Activated T-helper 1 cell treated with anti-CD3 and anti-CD28 coated beads, Interleukin-12 subunit alpha, Interleukin-12 subunit beta, Interleukin-2, Interleukin-4 antibody, amounts not matched to agents 30 ng/mL and 10 ng/mL and 1 ng/mL, durations not matched to agents 14 hours and 24 hours and 36 hours (primary cell): ENCODE measurements at places on chromosomes 4 and X. TPM values are rescaled to one million over a fixed set of nuclear protein-coding genes. Genes with fewer than 3 reads are reported as not detected.
A peak's percentile ranks its signal among the peaks of the same experiment; 100 is the strongest.

Gene ZMYM3
- total RNA-seq: 12.6 and 13.2 TPM in 2 replicates

Gene FRG2
- total RNA-seq: not detected in 2 replicates

GRCh38 chr4:144716778-144717177 is 70.8 kb downstream of the HHIP start:
- DNase-seq: no peak

DNA sequence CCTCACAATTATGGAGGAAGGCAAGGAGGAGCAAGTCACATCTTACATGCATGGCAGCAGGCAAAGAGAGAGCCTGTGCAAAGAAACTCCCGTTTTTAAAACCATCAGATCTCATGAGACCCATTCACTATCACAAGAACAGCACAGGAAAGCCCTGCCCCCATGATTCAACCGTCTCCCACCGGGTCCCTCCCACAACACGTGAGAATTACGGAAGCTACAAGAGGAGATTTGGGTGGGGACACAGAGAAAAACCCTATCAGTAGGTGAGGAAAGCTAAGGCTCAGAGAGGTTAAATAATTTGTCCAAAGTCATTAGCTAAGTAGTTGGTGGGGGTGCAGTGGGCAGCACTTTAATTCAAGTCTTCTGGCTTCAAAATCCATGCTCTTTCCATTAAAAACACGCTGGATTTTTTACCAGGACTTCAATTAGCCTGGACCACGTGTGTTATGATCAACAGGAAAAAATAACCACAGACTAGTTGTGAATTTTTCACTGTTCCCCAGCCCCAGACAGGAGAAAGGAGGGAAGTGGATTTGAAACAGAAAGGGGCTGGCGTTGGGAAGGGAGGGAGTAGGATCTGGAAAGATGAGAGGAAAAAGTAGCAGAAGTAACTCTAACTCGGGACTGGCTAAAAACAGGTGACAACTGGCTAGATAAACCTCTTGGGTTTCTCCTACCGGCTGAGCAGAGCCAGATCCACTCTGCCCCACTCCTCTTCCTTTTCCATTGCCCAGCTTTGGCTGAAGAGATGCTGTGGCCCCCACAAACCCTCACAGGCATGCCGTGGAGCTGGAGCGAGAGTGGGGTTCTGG is 986 bp downstream of the MTMR8 start:
- peak; percentile 0 for DNase-seq

Gene SNCA
- total RNA-seq: 0.18 and 1.1 TPM in 2 replicates

Gene DCAF12L2
- not detected in 2 replicates for total RNA-seq

DNA sequence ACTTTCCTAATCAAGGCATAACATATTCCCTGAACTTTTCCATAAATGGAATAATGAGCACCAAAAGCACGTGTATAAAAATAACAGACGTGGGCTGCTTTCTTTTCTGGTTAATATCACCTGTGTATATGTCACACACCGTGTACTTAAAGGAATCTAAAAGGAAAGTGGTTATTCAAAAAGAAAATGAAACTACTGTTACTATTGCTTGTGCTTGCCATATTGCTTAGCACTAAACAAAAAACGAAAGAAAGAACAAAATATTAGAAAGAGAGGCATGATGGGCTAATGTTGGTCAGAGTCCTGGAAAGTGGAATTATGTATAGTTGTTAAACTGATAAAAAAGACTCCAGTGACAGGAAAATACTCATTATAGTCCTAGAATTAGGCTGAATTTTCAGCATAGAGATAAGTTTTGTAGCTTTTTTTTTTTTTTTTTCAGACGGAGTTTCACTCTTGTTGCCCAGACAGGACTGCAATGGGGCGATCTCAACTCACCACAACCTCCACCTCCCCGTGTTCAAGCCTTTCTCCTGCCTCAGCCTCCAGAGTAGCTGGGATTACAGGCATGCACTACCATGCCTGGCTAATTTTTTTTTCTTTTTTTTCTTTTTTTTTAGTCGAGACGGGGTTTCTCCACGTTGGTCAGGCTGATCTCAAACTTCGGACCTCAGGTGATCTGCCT is 123.2 kb downstream of the PABPC4L start:
- DNase-seq: no peak

GRCh38 chrX:130531066-130531465 is 129.3 kb downstream of the RBMX2 start:
- DNase-seq: no peak

Gene CENPI
- 11.4 and 13.1 TPM in 2 replicates for total RNA-seq

Gene BEND4
- 0.20 and 0.47 TPM in 2 replicates for total RNA-seq

Gene SRPK3
- not detected in 2 replicates for total RNA-seq

- no peak for DNase-seq
Observed at GRCh38 chr4:4330794-4331193, 40.7 kb downstream of the ZBTB49 start.

Gene BGN
- total RNA-seq: not detected in 2 replicates

GRCh38 chr4:120839974-120840751 is 82.4 kb downstream of the PRDM5 start:
- no peak for DNase-seq

GRCh38 chr4:55303760-55304165 is 42.3 kb upstream of the SRD5A3 start:
- no peak for DNase-seq

Gene MTCP1
- total RNA-seq: 9.1 and 12.7 TPM in 2 replicates

Gene PRICKLE3
- 19.5 and 20.4 TPM in 2 replicates for total RNA-seq

Gene SLC4A4
- total RNA-seq: 0.08 and 0.15 TPM in 2 replicates

DNA sequence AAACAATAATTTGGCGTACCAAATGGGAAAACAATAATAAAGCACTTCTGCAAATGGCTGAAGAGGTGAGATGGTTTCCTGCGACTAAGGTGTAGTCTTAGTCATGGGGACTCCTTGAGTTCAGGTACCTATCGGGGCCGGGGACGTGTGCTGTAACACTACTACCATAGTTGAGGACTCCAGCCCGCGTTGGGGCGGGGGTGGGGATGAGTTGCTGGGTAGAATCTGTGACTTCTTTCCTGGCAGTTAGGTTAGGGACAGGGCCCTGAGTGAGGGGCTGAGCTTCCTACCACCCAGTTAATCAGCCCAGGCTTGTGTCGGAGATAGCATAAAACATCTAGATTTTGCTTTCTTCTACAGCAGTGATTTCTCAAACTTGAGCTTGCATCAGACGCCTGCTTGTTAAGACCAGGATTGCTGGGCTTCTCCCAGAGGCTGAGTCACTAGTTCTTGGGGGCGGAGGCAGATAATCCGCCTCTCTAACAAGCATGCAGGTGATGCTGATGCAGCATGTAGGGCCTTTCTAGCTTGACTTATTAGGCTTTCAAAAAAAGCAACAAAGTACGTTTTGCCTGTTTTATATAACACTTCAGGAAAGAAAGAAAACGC is 30.2 kb downstream of the RBBP7 start:
- DNase-seq: no peak

DNA sequence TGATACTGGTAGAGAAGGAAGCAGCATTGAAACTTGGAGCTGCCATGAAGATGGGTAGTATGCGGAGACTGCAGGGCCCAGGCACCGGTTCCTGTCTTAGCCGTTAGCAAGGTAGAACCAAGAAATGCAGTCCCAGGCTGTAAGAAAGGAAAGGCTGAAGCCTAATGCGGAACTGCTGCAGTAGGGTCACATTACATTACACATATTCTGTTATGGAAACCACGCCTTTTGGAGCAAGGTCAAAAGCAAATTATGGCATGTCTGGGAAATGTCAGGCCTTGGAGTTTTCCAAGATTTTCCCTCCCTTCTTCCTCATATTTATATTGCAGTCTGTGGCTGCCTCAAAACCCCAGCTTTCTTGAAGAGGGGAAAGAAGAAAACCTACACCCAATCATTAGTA is 204.8 kb upstream of the RASGEF1B start:
- no peak for DNase-seq

GRCh38 chrX:48076343-48076742 is 4.9 kb upstream of the ZNF630 start:
- no peak for DNase-seq

Gene RBMXL3
- total RNA-seq: not detected in 2 replicates

Gene F11
- not detected in 2 replicates for total RNA-seq

Gene TRAPPC11
- total RNA-seq: 23.0 and 33.7 TPM in 2 replicates

Gene FIP1L1
- total RNA-seq: 118 and 123 TPM in 2 replicates

DNA sequence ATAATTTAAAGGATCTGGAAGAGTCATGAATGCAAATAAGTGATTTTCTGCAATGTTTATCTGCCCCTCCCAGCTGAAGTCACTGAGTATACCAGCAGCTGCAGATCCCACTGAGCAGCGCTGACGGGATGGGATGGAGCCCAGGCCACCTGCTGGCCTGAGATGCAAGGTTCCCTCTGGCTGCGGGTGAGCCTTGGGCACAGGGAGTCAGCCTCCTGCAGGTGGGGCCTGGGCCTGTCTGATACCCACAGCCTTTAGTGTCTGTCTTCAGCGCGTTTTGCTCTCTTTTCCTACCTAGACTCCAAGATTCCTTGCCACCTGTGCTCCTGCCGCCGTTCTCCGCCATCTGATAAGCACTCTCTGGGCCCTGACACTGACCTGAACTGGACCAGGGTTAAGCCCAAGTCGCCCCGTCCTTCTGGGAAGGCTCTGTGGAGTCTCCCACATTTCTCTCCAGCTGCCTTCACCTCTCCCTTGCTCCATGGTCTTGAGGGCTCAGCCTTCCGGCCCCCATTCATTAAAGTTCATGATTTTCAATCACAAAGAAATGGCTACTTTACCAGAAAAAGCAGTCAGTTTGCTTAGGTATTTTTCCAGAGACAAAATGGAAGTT is 223.1 kb upstream of the FAT1 start:
- no peak for DNase-seq

GRCh38 chr4:87575408-87575807 is 32.9 kb upstream of the DSPP start:
- DNase-seq: no peak

Gene BMPR1B
- total RNA-seq: not detected in 2 replicates

- DNase-seq: no peak
Observed at GRCh38 chr4:20298986-20299385, 47.3 kb downstream of the SLIT2 start.

Gene TBC1D9
- 0.29 TPM in 1 of 2 replicates, not detected in the other for total RNA-seq

DNA sequence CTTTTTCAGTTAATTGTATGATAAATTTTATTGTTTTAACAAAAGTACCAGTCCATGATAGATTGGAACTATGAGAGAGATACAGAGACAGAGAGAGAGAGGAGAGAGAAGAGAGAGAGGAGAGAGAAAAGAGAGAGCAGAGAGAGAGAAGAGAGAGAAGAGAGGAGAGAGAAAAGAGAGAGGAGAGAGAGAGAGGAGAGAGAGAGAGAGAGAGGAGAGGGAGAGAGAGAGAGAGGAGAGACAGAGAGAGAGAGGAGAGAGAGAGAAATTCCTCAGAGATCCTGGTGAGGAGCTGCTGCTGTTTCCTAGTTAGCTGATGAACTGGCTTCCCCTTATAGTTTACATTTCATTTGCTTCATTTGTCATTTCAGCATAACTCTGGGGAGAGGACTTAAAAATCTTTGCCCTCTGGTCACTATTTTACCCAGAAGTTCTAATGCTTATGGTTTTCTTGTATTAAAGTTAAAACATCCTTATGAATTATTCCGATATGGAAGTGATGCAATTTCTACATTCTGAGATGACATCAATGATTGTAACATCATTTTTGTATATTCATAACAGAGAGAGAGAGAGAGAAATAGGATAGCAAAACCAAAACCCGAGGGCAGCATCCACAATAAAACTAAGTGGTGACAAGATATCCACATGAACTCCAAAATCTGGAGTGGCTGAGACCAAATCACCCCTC is 10.8 kb downstream of the CTAG1A start:
- no peak for DNase-seq

DNA sequence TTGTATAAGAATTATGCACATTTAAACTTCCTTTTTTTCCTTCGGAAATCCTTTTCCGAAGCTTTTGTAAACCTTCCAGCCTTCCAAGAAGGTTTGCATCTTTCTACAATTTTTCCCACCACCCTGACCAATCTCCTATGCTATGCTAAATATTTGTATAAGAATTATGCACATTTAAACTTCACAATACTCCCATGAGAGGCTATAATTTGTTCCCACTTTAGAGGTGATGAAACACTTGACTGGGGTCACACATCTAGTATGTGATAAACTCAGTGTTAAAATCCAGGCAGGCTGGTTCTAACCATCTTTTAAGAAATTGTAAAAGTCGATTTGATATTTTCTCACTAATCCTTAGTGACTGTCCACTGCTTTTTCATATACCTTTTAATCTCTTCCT is 22.1 kb downstream of the NUDT6 start:
- DNase-seq: no peak

DNA sequence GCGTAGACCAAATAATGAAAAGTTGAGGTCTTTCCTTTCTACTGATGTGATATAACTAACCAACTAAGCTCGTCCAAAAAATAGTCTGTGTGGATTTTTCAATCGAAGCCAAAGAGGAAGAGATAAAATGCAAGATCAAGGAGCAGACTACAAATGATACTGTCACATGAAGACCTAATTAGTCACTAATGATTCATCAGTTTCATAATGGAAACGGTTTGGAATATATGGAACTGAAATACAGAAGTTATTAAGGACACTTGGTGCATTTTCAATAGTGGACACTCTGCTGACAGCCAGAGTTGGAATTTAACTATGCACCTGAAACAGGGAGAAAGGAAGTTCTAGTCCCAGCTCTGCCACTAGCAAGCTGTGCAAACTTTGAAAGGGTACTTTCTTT is 119.8 kb downstream of the GUCY2F start:
- no peak for DNase-seq

- no peak for DNase-seq
Observed at GRCh38 chr4:127829014-127829413, 46.9 kb downstream of the HSPA4L start.

- no peak for DNase-seq
Observed at GRCh38 chrX:6980981-6981380, 166.5 kb upstream of the STS start.

DNA sequence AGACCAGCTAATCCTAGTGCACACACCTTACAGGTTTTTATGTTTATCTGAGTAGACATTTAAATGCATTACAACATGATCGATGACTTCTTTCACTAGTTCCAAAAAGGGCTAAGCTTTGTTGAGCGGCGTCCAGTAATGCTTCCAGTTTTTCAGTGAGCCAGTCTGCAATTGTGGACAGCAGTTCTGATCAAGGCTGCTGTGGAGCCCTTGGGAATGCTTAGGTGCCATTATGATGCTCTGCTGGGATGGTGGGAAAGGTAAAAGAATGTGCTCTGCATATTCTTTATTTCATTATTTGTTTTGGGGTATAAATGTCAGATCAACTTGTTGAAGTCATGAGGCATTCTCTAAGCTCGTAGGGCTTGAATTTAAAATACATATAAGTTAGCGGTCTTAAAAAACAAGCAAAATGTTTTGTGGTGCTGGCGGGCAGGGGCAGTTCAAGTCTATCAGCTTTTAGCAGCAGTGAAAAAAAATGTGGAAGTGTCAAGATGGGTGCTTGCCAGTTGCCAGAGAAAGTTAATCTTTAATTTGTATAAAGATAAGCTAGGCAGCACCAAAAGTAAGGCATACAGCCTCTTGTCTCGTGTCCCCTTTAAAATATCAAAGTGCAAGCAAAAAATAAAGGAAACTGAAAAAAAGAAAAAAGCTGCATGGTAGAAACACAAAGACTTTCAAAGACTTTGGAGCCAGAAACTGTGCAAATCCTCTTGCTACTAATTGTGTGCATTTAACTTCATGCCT is 5.8 kb downstream of the MID1IP1 start:
- DNase-seq: no peak

GRCh38 chr4:168849030-168849675 is 160.9 kb downstream of the CBR4 start:
- no peak for DNase-seq
